ENCODE measurements at places on chromosomes 5 and 9.

- no peak for ATAC-seq
These were observed 6.0 kb downstream of the ISL1 start for GRCh38 chr5:51389288-51389576.

- no peak for ATAC-seq
These were observed 106.4 kb upstream of the COL5A1 start for GRCh38 chr9:134535171-134535570.

DNA sequence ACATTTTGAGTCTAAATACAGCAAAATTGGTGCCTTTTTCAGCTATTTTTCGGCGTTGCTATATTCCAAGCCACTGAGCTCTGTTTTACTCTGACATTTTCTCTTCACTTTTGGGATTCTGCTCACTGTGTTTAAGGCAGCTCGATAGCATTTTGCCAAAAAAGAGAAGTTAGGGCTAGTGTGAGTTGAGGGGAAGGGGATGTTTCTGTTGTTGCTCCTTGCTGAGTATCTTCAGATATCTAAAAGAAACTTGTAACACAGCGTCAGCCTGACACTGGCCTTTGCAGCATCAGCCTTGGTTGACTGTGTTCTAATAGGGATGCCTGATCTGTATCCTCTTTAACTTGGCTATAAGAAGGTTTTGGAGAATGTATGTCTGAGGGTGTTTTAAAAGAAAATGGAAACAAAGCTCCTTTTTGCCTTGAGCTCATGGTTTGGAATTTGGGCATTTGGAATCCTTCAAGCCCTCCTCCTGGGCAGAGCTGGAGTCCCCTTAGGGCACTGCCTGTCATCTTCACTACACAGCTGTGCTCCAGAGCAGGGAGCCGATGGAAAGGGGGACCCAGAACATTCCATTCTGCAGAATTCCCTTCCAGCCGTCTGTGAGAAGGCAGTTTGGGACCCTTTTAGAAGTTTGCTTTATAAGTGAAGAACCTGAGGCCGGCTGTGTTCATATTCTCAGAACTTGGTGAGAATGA is 63.0 kb downstream of the EXOSC2 start:
- no peak for ATAC-seq

DNA sequence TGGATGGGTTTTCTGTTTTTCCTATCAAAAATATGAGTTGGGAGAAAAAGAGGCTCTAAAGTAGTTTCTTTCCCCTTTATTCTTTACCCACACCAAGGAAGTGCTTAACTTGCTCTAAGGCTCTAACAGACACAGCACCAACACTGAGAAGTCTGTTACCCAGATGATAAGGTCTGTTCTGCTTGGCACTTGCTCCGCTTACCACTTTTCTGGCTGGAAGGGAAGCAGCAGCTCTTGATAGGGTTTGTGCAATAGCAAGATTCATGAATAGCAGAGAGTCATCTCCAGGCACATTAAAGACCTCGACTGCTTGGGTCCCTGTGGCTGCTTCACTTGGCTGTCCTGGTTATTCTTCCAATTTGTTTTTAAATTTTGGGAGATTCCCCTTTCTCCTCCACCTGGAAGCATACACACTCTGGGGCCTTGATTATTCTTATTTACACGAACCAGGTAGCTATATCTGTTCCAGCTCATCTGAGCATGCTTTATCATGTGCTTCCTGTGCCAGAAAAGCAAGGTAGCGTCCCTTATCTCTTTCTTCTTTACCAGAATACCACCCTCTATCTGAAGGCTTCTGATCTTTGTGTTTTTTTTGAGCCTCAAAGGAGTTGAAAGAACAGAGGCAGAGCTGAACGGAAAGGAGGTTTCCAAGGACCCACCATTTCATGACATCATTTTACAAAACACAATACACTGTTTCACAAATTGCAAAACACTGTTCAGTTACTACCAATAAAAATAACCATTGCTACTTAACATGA is 24.8 kb downstream of the PPP3R2 start:
- no peak for ATAC-seq
